ENCODE measurements at places on chromosomes 6 and 20.

DNA sequence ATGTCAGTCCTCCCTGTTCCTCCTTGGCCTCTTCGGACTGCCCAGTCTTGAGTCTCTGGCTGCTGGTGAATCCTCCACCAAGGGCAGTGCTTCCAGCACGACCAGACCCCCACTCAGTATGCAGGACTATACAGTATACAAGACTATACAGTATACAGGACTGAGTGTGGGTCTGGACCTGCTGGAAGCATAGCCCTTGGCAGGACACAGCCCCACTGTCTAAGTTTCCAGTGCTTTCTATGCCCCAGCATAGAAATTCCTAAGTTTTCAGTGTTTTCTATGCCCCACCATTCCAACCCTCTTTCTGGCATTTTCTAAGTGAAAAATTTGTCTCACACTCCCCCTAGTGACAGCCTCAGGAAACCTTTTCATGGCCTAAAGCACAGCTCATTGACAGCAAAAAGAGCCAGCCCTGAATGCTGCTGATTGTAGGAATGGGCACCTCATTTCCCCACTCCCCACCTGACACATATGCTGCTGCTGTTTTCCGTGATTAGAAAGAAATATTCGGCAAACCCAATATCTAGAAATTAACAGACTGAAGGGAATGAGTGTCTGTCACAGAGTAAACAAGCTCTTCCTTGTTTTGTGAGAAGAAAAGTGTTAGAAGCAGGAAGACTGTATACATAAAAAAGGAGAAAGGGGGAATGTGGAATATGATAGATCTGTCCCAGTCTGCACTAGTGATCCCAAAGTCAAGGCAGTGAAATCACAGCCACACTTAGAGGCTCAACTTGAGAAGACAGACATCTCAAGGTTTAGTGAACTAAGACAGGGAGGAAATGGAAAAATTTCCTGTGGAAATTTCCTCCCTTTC lies 206.9 kb downstream of the IBTK start:
- DNase-seq: no peak

GRCh38 chr20:10179574-10180298 lies 38.9 kb upstream of the SNAP25 start:
- DNase-seq: no peak

- no peak for DNase-seq
These were observed 251.5 kb downstream of the TFAP2A start for GRCh38 chr6:10163203-10163962.

DNA sequence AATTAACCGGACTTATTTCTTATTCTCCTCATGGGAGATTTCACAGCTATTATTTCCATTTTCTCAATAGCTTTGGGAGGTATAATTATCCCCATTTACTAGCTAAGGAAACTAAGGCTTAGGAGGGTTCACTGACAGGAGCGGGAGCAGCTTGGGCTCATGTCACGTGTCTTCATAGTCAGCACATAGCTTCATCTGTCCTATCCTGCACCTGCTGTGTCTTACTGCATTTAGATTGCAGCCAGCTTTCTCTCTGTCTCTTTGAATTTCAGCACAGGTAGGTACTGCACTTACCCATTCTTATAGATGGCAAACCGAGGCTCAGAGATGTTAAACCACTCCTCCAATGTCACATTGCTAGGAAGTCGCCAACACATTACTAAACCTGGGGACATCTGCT lies 839.9 kb downstream of the MAFB start:
- no peak for DNase-seq

- no peak for DNase-seq
These were observed 156.5 kb downstream of the SMOC2 start for GRCh38 chr6:168597471-168597875.

DNA sequence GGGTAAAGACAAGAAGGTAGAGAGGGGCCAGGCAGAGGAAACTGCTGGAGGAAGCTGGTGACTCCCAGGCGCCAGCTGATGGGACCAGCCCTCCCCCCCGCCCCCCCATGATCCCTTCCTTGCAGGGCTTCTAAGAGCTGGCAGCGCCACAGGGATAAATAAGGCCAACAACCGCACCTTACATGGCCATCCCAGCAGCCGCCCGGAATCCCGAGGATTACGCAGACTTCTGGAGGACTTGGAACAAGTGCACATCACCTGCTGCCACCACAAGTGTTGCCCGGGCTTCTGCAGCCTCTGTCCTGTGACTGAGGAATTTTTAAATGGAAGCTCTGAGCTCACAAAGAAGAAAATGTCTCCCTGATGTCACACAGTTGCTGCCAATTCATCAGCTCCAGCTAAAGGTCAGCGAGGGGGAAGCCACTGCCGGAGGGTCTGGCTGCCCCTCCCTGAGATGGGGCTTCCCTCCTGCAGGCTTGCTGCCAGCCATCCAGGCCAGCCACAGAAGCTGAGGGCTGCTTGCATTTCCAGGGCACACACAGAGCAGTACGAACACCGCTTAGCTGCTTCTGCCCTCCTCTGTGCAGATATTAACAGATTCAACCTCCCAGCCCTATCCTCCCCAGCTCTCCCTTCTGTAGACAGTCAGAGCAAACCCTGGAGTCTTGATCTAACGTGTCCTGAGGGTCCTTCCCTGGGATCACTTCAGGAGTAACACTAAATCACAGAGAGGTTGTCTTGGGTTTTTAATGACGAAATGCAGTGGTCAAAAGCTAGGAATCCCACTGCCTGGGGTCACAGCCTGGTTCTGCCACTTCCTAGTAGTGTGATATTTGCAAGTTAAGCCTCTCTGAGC lies 38.6 kb upstream of the PIM1 start:
- no peak for DNase-seq

DNA sequence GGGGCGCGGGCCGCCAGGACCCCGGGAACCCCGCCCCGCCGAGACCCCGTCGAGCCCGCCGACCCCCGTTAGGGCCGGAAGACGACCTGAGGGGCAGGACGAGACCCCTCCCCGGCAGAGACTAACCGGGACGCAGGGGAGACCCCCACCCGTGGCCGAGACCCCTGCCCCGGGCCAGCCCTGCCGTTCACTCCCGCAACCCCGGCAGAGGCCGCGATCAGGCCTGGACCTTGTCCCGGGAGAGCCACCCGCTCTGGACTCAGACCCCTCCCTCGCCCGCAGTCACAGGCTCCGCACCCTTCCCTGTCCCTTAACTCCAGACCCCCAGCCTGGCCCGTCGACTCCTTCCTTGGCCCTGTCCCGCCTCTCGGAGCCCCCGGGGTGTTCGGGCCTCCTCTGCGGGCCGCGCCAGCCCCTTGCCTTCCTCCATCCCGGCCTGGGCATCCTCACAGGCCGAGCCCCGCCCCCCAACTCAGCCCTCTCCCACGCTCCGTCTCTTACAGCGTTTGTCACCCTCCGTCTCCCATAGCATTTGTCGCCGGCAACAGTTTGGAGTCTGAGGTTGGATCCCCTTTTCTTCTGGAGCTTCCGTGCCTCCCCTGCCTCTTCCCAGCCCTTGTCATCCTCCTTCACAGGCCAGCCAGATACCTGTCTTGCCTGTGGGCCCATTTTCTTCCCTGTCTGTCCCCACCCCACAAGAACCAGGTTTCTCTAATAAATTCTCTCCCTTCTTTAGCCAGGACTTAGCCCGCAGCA lies 569 bp downstream of the TCEA2 start:
- no peak for DNase-seq

GRCh38 chr6:108904741-108905140 lies 56.5 kb downstream of the ARMC2 start:
- no peak for DNase-seq
